ENCODE measurements at places on chromosomes 2 and 18.

- DNase-seq = no peak
These were observed 10.4 kb downstream of the FIGLA start for GRCh38 chr2:70779911-70780545.

GRCh38 chr18:63273222-63273927, 46.2 kb downstream of the BCL2 start:
- no peak for DNase-seq

DNA sequence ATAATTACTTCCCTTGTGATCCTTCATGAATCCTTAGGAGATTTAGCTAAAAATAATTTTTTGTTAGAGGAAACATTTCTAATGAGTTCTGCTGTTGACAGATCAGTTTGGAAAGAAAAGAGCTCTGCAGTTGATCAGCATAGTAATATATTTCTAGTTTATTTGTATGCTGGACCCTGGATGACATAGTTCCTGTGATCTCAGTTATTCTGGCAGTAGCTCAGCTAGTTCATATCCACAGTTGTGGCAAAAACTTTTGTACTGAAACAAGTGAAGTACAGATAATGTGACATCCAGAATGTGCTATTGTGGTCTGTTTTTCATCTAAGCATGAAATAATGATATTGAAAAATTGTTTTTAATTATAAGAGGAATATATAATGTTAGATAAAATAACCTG, 33.7 kb downstream of the ABI2 start:
- no peak for DNase-seq

GRCh38 chr18:56727399-56727798, 76.2 kb downstream of the WDR7 start:
- no peak for DNase-seq

GRCh38 chr2:218230882-218231281, 13.9 kb downstream of the ARPC2 start:
- DNase-seq = no peak

All from cerebellar cortex (tissue), 1 donor.